Activated naive CD8-positive, alpha-beta T cell treated with anti-CD3 and anti-CD28 coated beads, Interleukin-2, amount 50 U/mL, for 16 hours (primary cell): ENCODE measurements at places on chromosomes 16 and 17.

DNA sequence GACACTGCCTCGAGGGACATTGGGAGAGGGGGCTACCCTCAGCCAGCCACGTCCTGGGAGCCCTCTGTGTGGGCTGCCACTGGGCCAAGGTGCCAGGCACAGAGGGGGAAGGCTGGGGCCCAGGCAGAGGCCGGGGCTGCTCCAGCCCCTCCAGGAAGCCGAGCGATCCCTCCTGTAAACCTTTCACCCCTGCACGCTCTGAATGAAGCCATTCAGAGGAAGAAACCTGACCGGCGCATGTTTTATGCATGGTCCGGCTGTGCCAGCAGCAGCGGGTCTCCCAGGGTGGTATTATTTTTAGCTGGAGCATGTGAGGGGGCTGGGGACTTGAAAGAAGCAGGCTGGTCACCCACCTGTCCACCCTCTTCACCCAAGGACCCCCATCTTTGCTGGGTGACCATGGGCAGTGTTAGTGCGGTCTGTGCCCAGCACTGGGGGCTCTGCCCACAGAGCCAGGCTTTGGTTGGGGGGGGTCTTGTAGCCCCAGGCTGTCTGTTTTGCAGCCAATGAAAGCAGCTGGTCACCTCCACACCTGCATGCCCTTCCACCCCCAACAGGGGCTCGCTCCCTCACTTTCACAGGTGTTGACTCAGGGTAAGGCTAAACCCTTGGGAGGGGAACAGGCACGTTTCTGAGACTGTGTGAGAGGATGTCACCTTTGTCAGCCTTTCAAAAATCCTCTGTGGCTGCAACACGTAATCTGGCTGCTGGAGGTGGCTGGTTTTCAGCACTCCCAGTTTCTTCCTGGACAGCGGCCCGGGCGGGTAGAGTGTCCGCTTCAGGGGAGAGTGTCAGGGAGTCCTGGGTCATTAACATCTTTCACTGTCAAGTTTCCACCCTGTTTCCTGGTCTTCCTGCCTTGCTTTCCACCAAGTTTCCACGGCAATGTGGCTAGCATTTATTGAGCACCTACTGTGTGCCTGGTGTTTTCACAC lies 77.1 kb upstream of the BRD7 start:
- no peak for DNase-seq

GRCh38 chr16:85873153-85873552 lies 25.8 kb upstream of the IRF8 start:
- no peak for DNase-seq

DNA sequence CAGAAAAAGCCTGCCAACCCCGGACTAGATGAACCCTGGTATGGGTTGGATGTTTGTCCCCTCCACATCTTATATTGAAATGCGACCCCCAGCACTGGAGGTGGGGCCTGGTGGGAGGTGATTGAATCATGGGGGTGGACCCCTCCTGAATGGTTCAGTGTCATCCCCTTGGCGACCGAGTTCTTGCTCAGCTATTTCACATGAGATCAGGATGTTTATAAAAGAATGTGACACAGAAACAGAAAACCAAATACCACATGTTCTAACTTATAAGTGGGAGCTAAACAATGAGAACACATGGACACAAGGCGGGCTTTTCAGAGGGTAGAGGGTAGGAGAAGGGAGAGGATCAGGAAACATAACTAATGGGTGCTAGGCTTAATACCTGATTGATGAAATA lies 576.0 kb upstream of the HSBP1 start:
- no peak for DNase-seq

DNA sequence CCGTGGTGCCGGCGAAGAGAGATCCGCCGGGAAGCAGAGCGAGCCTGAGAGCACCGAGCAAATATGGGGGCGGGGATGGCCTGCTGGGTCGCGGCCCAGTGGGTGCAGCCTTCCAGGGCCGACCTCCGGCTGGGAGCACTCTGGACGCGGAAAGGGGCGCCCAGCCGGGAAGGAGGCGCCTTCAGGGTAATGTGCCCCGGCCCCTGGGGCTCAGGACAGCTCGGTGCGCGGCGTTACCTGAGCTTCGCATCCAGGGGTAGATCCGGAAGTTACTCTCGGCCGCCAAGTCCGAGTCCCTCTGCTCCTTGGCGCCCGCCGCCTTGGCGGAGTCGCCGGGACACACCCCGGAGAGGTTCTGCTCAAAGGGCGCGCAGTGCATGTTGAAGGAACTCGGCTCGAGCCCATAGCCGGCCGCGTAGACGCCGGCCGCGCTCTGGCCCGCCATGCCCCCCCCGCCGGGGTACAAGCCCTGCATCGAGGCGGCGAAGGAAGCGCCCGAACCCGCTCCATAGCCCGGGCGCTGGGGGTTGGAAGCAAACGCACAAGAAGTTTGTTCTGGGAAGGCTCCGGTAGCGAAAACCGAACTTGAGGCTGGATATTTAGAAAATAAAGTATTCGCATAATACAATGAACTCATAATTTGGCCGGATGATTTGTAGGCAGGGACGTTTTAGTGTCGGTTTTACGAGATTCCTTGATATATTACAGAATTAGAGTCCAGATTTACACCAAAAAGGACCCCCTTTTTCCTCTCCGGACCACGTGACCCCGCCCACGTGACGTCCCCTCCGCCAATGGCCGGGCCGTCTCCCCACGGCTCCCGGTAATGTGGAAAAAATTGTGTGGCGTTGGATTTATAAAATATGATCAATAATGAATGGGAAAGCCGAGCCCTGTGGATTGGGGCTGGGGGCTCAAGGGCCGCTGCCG lies at the start of gene HOXB7:
TSS of gene HOXB7 (minus strand) at position 736 of the 930 bp plus-strand sequence. CDS start at position 637, 99 bp downstream.
- no peak for DNase-seq

DNA sequence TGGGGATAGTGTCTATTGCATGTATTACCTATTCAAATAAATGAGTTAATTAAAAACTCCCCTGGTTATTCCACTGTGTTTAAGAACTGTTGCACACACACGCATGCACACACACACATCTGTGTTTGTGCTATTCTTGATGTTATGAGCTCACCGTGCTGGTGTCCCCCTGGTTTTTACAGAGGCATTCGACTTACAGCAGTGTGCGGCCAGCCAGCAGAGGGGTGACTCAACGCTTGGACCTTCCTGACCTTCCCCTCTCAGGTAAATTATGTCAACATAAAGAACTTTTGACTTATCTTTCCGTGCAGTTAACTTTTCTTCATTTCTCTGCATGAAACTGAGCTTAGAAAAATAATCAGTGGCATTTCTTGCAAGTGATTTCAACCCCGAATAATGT lies 214.0 kb downstream of the LGALS9B start:
- no peak for DNase-seq

DNA sequence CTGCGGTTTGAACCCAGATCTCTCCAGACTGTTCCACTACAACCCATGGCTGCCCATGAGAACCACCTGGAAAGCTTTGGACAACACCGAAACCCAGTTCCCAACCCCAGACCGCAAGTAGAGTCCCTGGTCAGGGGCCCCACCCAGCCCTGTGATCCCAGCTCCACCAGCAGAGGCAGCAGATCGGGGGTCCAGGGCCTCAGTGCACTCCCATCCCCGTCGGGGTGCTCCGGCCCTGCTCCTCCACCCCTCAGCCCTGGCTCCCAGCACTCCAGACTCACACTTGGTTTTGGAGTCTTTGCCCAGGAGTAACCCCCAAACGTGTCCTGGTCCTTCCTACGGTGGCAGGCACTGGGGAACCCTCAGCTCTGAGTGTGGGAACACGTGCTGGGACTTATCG lies 20.7 kb upstream of the OSGIN1 start:
- DNase-seq, result no peak

DNA sequence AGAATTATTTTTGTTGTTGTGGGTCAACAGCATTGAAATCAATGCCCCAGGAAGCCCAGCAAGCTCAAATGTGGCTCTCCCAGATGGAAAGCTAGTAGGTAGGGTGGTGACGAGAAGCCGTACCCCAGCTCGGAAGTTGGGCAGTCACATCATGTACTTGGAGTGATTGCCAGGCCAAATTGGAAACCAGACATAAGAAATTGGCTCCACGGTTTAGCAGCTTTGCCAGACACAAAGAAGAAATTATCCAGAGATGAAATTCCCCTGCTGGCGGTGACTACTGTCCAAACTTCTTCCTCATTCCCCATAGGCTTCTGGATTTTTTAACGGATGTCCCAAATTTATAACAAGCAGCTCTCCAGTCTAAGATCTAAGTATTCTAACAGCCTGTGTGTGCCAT lies 95.9 kb downstream of the OR1D5 start:
- no peak for DNase-seq

- no peak for DNase-seq
Measured at GRCh38 chr17:72719578-72720493, 372.7 kb downstream of the SLC39A11 start.

GRCh38 chr16:379961-380761 lies 1.6 kb downstream of the PGAP6 start:
- no peak for DNase-seq

DNA sequence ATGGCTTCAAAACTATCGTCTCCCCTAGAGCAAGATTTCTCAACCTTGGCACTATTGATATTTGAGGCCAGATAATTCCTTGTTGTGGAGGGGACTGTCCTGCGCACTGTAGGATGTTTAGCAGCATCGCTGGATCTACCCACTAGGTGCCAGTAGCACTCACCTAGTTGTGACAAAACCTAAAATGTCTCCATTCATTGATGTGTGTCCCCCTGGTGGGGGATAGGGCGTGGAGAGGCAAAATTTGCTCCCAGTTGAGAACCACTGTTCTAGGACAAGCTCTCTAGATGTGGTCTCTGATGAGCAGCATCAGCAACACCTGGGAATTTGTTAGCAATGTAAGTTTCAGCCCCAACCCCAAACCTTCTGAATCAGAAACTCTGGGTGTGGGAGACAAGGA lies 259.0 kb downstream of the XYLT1 start:
- peak; percentile 7 for DNase-seq

DNA sequence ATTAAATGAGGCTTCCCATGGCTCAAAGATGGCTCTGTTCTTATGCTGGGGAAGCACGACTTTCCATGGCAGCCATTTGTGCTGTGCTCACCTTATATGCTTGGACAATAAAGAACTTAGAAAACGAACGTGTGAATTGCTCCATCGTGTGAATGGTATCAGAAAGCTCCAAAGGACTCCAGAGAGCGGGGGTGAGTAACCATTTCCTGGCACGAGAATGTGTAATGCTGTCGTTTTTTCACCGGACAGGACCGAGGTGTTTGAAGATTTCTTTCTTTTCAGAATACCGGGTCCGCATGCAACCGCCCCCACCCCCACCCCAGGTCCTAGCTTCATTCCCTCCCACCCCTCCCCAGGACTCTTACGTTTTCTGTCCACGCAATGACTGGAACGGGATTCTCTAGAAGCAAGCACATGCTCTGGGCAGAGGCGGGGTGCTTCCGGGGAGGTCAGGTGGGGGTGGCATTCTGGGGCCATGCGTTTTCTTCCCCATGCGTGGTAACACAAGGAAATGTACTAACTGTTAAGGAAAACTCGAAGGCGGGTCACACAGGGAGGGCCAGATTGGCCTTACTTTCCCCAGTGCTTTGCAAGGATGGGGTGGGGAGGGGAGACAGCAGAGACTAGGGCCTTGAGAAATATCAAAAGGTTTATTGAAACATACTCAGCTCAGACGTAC lies 26.2 kb downstream of the GPRC5B start:
- no peak for DNase-seq

- DNase-seq, result no peak
Measured at GRCh38 chr17:48038687-48039086, 1.1 kb upstream of the COPZ2 start.

DNA sequence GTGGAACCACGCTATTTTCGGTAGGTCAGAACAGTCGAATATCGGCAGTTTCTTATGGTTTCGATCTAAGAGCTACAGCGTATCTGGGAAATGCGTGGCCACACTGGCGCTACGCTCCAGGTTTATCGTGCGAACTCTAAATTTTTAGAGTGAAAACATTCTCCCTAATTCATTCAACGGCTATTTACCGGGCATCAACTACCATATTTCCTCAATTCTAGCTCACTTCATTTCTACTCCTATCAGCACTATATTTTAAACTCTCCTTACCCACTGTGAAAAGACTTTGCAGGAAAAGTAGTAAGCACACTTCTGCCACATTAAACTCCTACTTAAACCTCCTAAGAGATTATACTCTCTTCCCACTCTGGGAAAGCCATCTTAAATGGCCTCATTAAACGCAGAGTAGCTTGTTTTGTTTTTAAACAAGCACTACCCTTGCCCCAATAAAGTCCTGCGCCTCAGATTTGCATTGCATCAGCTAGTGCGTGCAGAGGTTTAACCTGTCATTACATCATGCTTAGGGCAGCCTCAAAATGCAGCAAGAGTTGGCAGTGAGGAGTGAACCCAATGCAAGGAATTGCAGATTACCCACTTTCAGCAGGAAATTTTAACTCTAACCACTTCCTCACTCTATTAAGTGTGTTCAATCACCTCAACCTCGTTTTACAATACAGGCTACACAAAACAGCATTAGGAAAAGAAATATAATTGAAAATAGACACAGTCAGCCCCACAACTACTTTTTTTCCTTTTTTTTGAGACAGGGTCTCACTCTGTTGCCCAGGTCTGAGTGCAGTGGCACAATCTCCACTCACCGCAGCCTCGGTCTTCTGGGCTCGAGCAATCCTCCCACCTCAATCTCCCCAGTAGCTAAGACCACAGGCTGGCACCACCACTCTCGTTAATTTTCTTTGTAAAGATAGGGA lies 18.8 kb downstream of the SIAH1 start:
- peak; percentile 23 for DNase-seq

GRCh38 chr17:27666831-27667560 lies 36.0 kb downstream of the LGALS9 start:
- DNase-seq, result no peak

- DNase-seq, result no peak
Measured at GRCh38 chr17:76585649-76586593, at the start of gene ST6GALNAC2. Gene ST6GALNAC2 (minus strand): TSS chr17:76585860. CDS start chr17:76585808, 52 bp downstream.

- DNase-seq, result no peak
Measured at GRCh38 chr16:81409016-81409556, 35.5 kb upstream of the CMIP start.

- no peak for DNase-seq
Measured at GRCh38 chr16:80541306-80541694, 507 bp downstream of the DYNLRB2 start.

- DNase-seq, result no peak
Measured at GRCh38 chr16:62870554-62870953, 834.3 kb upstream of the CDH8 start.

GRCh38 chr17:19012171-19013080 lies 7.9 kb upstream of the FAM83G start:
- no peak for DNase-seq
